ENCODE measurements at places on chromosomes 6 and 20.
A peak's percentile ranks its signal among the peaks of the same experiment; 100 is the strongest.

- no peak for DNase-seq
Observed at GRCh38 chr6:148629181-148629580, 117.6 kb upstream of the UST start.

- DNase-seq = no peak
Observed at GRCh38 chr6:158472447-158472846, 87.4 kb upstream of the TMEM181 start.

- DNase-seq = no peak
Observed at GRCh38 chr20:1331101-1331500, 2.2 kb upstream of the SDCBP2 start.

DNA sequence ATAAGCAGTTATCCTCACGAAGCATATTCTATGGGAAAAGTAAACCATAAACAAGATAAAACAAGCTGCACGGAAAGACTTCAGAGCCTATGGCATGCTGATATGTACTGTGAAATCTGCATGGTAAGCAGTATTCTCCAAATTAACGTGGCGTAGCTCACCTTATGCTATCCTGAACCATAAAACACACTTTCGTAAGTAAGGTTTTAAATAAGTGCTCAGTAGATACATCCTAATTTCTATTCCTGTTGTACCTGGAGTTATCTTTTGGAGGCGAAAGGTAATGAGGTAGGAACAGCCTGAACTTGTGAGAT, 208.7 kb downstream of the GMDS start:
- no peak for DNase-seq

DNA sequence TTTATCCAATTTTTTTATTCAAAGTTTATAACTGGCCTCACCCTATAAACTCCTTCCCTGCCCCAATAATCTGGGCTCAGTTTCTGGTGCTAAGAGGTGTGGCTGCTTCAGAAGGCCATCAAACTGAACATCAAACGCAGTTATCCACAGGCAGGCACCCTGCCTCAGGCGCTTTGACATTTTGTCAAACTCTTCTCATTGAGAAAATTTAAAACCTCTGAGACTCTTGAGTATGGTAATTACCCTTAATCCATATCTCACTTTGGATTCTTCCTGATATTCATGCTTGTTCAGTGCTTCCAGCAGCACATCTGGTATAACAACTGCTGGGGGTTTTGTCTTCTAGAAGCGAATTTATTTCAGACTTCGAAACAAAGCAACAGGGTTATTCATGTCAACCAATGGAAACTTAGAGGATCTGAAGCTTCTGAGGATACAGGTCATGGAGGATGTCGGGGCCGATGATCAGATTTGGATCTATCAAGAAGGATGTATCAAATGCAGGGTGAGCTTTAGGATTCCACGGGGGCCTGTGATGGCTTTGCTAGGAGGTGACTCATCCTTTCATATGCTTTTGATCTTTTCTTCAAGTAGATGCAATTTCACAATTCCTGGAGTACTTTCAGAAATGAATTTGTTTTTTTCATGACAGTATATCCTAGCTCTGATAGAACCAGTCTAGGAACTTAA, 68.2 kb downstream of the RTN4IP1 start:
- DNase-seq = no peak

- peak; percentile 34 for DNase-seq
Observed at GRCh38 chr20:32823078-32823477, 3.3 kb downstream of the MAPRE1 start.

DNA sequence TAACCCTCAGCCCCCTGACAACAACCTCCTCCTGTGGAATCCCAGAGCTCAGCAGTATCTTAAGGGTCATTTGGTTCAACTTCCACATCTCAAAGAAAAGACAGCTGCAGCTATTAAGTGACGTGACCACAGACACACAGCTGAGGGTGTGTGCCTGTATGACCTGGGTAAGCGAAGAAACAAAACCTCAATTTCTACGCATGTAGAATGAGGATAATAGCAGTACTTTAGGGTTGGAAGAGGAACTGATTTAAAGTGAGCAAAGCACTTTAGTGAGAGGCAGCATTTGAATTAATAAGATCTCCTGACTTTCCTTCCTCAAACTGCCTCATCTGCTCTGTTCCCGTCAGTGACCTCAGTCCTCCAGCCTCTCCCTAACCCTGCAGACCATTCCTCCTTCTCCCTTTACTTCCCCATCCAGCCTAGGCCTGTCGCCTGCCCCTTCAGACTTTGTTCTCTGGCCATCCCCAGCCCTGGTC, 6.8 kb upstream of the ARMC2 start:
- DNase-seq = no peak

GRCh38 chr20:45612314-45612713, 17.2 kb upstream of the WFDC10A start:
- DNase-seq = no peak

- DNase-seq = no peak
Observed at GRCh38 chr6:169005166-169005565, 248.5 kb downstream of the THBS2 start.

DNA sequence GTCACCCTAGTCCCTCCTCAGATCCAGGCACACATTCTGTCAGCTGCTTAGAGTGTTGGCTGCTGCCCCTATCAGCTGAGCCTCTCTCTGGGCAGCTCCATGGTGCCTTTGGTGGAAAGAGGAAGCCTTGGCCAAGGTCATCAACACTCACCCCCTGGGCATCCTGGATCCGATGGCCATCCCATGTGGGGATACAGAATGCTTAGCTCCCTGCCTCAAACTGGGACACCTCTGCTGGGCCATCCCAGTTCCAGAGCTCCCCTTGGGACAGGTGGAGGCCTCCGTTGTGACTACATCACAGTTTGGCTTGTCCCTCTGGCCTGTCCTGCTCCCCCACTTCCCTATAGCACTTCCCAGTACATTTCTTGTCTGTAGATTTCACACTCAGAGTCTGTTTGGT, 45.6 kb downstream of the TOX2 start:
- no peak for DNase-seq

GRCh38 chr6:123802351-123802696, 1.3 kb upstream of the NKAIN2 start:
- no peak for DNase-seq

DNA sequence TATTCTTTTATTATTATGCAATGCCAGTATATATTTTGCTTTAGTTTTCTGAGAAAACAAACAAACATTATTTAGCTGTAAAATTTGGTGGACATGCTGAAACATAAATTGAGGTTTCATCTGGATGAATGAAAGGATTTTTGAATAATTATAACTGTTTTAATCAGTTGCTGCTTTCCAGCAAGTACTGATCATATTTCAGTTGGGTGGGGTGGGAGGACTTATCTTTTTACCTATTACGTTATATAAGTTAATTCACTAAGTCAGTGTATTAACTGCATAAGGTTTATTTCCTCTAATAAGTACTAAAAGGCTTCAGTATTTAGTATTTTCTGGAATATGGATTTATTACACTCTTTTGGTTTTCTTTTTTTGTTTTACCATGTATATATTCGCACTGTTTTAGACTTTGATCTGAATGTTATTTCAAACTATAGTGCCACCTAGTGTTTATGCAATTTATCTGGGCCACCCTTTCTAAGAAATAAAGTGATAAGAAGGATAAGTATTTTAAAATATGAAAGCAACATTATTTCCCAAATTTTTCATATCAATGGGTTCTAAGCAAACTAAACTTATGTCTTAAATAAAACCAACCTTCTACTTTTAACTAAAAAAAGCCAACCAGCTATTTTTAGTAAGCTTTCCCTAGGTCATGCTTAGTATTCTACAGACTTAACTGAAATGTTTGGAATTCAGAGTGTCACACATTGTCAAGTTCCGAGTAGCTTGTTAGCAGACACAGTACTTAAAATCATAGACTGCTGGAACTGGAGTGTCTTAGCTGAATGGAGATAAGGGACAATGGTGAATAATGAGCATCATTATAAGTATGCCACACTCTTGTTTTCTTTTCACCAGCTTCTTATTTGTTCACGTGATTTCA, 105.4 kb upstream of the MCHR2 start:
- DNase-seq = no peak

DNA sequence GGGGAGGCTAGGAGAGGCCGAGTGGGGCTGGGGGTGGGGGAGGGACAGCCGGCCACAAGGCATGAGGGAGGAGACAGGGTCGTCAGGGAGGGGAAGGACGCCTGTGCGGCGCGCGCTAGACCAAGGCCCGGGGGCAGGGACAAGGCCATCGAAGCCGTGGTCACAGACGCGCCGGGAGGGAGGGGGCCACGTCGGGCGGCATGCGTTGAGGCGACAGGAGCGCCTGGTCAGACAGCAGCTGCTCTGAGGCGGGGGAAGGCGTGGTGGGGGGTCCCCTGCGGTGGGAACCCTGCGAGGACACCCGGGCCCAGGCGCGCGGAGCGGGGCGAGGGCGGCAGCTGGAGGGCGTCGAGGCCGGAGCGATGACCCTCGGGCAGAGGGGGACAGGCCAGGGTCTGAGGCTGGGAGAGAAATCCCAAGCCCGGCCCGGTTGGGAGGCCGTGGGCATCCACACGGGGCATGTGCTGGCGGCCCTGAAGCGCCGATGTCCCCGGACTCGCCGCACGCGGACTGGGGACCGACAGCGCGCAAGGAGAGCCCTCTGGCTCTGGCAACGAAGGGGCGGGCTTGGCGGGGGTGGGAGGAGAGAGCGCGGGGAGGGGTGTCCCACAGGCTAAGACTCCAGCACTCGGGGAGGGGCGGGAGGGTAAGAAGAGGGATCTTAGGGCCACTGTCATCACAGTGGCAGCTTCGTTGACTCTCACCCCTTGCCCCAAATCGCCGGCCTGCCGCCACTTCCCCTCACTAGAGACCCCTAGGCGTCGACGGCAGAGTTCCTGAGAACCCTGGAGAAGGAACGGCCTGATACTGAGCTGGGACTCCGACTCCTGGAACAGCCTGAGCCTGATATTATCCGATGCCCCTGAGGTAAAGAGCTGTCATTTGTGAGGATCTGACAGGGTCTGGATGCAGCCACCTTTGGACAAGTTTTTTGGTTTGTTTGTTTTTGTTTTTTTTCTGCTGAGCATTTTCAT, 5.0 kb downstream of the TMEM239 start:
- no peak for DNase-seq

- DNase-seq = no peak
Observed at GRCh38 chr6:69631552-69632346, 165.1 kb downstream of the LMBRD1 start.

- no peak for DNase-seq
Observed at GRCh38 chr6:6707143-6707542, 118.6 kb downstream of the LY86 start.

- DNase-seq = no peak
Observed at GRCh38 chr6:44333273-44333919, 9.1 kb upstream of the SPATS1 start.

DNA sequence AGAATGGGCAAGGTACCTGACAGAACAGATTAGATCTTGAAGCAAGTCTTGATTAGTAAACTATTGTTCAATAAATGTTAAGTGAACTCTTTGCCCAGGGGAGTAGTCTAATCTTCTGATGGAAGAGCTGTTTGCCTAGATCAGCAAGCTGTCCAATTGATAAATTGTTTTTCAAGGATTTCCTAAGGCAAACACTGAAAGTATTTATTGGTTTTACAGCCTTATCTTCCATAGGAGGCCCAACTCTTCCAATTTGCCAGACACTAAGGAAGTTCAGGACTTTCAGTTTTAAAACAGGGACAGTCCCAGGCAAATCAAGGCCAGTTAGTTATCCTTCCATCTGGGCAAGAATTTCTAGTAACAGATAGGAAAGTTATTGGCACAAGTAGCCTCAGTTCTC, 1.8 kb upstream of the C6orf163 start:
- no peak for DNase-seq

- DNase-seq = no peak
Observed at GRCh38 chr6:154614641-154615040, 104.2 kb upstream of the CNKSR3 start.

DNA sequence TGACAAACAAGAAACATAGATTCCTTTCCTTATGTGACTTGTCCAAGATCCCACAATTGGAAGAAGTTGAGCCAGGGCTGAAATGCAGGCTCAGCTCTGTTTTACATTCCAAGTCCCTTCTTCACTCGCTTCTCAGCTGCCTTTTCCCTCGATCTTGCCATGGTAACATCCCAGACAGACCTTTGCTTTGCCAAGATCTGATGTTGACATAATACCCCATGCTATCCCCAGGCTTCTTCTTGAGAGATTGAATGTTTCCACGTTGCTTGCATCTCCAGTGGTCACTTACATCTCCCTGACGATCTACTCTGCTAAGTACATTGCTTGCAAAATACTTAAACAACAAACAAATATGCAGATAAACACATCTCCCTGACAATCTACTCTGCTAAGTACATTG, 63.5 kb downstream of the TBXT start:
- DNase-seq = no peak

DNA sequence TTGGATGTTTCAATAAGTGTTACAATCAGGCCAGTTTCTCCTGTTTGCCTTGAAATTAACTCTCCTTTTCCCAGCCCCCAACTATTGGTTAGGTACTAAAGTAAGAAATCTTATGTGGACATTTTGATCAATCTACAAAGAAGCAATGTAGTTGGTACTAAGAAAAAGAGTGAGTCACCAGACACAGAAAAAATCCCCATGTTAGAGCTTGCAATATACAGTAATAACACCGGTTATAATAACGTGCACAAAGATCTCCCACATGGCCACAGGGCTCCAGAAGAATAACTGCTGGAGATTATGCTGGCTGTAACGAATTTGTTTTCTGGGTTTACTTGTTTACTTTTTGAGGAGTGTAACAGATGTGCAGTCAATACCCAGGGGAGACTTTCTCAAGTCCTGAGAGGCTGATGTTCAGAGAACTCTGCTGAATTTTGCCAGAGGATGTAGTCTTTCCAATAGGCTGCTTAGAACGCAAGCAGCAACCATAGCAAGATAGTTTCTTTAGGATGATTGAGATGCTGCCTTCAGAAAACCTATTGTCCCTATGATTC, 166.2 kb upstream of the SPACA1 start:
- no peak for DNase-seq

GRCh38 chr20:16407251-16408067, 165.8 kb downstream of the KIF16B start:
- DNase-seq = peak; percentile 31

DNA sequence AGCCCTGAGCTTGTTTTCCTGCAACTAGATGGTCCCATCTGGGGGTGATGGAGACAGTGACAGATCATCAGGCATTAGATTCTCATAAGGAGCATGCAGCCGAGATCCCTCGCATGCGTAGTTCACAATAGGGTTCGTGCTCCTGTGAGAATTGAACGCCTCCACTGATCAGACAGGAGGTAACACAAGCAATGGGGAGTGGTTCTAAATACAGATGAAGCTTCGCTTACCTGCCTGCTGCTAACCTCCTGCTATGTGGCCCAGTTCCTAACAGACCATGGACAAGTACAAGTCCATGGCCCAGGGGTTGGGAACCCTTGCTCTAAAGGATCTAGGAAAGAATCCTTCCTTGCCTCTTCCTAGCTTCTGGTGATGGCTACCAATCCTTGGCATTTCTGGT, 42.7 kb downstream of the RIPOR3 start:
- no peak for DNase-seq

- DNase-seq = no peak
Observed at GRCh38 chr6:54860132-54860531, 13.6 kb downstream of the FAM83B start.

Data from HS-27A (cell line).